ENCODE measurements at places on chromosomes 1 and 21.
A peak's percentile ranks its signal among the peaks of the same experiment; 100 is the strongest.

GRCh38 chr1:195462646-195463045 lies 1145.6 kb downstream of the KCNT2 start:
- DNase-seq: no peak

DNA sequence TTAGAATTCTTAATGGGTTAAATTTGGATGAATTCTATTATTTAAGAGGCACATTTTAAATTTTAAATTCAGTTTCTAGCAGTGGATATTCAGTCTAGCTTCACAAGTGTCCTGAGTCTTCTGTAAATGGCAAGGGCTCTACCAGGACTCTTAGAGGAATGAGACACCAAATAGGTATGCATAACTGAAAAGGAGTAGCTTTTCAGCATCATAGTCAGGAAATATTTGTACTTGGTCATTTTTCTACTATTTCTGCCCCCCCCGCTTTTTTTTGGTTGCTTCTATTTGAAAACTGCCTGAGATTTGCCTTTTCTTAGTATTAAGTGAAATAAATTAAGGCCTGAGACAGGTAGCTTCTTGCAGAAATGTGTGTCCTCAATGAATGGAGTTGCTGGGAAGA lies 80.2 kb downstream of the MAST2 start:
- no peak for DNase-seq

DNA sequence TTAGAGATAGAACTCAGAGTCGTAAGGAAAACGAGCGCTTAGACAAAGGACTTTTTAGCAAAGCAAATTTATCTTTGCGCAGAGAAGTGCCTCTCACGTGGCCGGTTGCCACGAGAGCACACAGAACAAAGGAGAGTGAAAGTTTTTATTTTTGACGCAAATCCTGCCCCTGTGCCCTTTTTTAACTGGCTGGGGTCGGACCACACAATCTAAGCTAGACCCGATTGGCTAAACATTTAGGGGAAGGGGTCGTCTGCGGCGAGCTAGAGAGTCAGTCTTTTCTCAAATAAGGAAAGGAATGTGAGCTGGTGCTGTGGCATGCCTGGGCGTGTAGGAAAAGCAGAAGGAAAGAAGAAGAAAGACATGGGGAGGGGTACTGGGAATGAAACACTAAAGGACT lies 2.4 kb downstream of the KRTAP10-2 start:
- peak; percentile 55 for DNase-seq

DNA sequence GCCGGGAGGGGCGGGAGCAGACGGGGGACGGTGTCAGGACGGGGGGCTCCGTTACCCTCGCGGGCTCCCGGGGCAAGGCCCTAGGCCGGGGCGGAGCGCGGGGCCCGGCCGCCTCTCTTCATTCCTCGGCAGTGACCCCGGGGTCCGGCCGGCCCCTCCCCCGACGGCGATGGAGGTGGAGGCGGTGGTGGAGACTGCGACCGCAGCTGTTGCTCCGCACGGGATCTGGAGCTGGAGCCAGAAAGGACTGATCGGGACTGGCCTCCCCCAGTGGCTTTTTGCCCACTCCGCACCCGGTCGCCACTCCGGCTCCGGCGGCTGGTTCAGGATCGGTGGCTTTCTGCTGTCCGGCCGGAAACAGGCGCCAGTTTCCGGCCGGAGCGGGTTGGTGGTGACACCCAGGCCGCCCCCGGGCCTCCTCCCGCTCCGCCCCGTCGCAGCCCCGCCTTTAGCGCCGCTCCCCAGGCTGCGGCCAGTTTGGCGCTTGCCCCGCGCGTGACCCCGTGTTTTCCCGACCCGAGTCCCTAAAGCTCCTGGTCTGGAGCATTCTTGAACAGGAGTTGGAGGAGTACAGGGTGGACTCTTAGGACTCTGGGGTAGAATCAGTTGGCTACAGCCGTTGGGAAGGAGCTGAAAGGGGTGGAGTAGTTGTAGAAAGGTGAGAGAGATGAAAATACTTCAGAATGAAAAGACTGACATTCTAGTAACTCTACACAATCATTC lies at the start of gene OTUD7B:
Gene OTUD7B (minus strand): TSS at position 334 of the 723 bp plus-strand sequence. CDS start 33,216 bp downstream, outside the sequence.
- DNase-seq: peak; percentile 95

- DNase-seq: no peak
These were observed 63.4 kb upstream of the MAP1LC3C start for GRCh38 chr1:242062271-242062670.

GRCh38 chr21:34518301-34518700 lies 6.3 kb upstream of the KCNE1 start:
- no peak for DNase-seq

DNA sequence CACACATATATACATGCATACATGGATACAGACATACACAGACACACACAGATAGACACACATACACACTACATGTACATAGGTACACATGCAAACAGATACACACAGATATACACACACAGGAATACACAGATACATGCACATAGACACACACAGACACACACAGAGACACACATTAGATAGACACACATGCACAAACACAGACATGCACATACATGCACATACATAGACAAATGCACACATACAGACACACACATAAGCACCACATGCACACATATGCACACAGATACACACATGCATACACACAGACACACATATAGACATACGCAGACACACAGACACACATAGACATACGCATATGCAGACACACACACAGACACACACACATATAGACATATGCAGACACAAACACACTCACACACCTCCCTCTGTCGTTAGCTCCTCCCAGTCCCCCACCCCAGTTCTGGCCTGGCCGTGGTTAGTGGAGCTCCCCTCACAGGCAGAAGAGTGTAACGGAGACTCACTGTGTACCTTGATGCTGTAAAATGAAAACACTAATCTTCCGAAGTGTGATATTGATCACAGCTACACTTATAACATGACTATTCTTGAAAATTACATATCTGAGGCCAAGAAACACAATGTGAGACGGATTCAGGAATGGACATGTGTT lies 7.6 kb downstream of the UBASH3A start:
- DNase-seq: peak; percentile 47

GRCh38 chr21:45991606-45992300 lies 10.2 kb downstream of the COL6A1 start:
- no peak for DNase-seq

GRCh38 chr1:150548632-150549495 lies at the start of gene ADAMTSL4:
TSS of gene ADAMTSL4 (plus strand) at chr1:150549408. CDS start at chr1:150552289, 2,881 bp downstream.
- DNase-seq: peak; percentile 89

DNA sequence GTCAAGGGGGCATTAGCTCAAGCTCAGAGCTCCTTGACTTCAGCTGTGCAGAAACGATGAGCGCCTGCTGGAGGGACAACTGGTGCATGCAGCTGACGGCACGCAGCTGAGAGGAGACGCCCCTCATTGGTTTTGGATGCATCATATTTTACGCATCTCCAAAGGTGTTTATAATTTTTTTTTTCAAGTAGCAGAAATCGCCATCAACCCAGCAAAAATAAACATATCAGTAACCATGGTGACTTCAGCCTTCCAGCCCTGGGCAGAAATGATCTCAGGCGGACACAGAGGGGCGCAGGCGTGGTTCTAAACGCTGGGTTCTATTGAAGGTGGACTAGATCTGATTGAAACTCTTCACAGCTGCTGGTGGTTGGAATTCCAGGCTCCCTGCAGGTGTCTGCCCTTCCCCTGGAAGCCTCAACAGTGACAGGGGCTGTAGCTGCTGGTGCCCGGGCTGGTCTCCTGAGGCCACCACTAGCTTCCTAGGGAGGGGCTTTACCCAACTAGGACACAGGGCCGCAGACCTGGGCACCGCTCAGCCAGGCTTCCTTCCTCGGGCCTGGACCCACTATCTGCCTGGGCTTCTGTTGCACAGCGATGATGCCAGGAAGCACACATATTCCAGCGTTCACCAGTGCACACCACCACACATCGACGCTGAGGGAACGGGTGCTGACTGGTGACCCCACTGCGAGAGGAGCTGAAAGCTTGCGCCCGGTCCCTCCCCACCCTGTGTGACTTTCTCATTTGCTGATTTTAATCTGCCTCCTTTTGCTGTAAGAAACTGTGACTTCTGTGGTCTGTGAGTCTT lies 63.7 kb upstream of the ABCG1 start:
- no peak for DNase-seq

- no peak for DNase-seq
These were observed 108.9 kb downstream of the LACTBL1 start for GRCh38 chr1:22863766-22864165.

- DNase-seq: peak; percentile 22
These were observed 27.5 kb downstream of the TRIM45 start for GRCh38 chr1:117093870-117094621.

DNA sequence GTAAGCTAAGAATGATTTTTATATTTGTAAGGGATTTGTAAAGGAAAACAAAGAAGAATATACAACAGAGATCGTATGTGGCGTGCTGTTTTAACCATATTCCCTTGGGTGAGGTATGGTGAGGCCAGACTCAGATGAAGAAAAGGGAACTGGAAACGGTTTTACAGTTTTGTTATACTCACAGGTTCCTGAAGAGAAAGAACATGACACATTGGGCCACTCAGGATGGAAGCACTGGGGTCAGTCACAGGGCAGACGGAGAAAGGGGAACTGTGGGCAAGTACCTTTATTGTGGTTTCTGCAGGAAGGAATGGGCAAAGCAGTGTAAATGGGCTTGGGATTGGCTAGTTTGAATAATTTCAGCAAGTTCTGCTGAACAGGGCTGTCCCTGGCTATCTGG lies 177.4 kb downstream of the LBR start:
- DNase-seq: no peak

- DNase-seq: no peak
These were observed 28.3 kb upstream of the RCSD1 start for GRCh38 chr1:167601442-167602383.

- DNase-seq: no peak
These were observed 439.6 kb upstream of the CAMK1G start for GRCh38 chr1:209143916-209144315.

- DNase-seq: peak; percentile 66
These were observed 683 bp downstream of the PPOX start for GRCh38 chr1:161166669-161167548.

DNA sequence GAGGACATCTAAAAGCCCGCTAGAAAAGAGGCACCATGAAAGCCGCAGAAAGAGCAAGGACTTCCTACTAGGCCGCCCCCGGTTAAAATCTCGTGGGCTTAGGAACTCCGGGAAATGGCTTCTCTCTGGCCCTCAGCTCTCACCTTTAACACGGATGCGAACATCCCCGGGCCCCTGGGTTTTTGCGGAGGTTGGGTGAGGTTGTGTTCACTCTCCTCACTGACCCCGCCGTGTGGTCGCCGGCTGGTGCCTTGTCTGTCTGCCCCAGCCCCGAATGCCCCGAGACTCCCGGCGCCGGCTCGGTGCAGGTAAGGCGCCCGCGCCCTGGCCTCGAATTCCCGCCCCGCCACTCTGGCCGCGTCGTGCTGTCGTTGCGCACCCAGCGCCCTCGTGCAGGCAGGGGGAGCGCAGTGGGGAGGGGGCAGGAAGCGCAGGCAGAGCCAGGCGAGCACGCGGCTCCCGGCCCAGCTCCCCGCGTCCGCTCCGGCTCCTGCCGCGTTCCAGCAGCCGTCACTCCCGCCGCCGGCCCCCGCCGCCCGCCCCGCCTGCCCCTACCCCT lies at the start of gene SHISAL2A:
Gene SHISAL2A (plus strand): TSS at position 437 of the 559 bp plus-strand sequence. CDS start 326 bp downstream, outside the sequence.
- DNase-seq: peak; percentile 79

- peak; percentile 54 for DNase-seq
These were observed 31.5 kb downstream of the C1orf198 start for GRCh38 chr1:230836793-230837192.

DNA sequence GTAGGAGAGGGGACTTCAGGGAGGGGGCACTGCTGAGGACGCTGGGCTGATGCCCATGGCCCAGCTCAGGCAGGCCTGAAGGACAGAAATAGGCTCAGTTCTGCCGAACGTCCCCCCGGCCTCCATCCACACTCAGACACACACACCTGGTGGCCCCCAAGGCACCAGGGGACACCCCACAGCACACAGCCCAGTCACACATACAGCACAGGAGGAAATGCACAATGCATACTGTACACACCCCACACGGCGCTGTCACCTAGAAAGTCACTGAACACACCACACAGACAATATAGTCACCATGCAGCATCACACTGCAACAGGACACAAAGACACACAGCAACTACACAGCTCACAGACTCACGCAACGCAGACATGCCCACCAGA lies 562 bp downstream of the SYTL1 start:
- no peak for DNase-seq

DNA sequence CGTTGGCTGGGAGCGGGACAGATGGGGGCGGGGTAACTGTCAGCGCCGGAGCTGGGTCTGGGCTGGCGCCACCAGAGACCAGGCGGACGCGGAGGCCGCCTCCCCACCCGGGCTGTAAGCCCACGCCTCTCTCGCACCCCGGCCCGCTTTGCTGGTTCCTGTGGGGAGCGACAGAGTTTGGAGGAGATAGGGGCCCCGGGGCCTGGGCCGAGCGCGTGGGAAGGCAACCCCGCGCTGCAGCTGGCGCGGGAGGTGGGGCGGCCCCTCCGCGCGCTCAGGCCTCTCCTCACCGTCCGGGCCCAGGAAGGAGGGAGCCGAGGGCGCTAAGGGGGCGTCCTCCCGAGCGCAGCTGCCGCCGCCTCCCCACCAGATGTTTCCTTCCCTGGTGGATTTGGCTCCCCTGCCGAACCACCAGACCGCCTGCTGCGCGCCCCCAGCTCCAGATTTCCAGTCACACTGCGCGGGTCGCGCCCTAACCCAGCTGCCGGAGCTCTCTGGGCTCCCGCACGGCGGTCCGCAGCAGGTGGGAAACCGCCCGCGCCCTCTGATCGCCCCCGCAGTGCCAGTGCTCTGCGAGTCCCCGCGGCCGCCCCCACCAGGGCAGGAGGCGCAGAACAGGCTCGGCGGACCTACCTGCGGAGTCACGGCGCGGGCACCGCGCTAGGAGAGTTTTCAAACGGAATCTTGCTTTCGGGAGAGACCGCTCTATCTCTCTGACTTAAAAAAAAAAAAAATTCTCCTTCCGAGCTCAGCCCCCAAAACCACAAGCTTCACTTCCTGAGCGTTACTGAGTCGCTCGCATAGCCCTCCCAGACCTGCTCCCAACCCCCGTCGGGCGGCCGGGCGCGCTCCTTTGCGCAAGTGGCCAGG lies 1.1 kb downstream of the GFI1 start:
- peak; percentile 81 for DNase-seq

GRCh38 chr1:36420836-36421317 lies 23.2 kb upstream of the LSM10 start:
- DNase-seq: peak; percentile 87

DNA sequence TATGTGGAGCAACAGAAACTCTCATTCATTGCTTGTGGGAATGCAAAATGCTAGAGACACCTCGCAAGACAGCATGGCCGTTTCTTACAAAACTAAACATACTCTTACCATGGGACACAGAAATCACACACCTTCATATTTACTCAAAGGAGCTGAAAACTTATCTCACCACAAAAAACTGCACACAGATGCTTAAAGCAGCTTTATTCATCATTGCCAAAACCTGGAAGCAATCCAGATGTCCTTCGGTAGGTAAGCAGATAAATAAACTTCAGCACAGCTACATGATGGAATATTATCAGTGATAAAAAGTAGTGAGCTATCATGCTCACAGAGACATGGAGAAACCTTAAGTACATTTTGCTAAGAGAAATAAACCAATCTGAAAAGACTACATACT lies 124.3 kb downstream of the RERE start:
- no peak for DNase-seq

Measured in neural progenitor cell (in vitro differentiated cells).